ENCODE measurements at places on chromosomes 2 and 18.

- no peak for DNase-seq
Measured at GRCh38 chr2:74233648-74234047, 35.2 kb downstream of the MTHFD2 start.

- no peak for DNase-seq
Measured at GRCh38 chr2:31535768-31536167, 45.0 kb downstream of the SRD5A2 start.

DNA sequence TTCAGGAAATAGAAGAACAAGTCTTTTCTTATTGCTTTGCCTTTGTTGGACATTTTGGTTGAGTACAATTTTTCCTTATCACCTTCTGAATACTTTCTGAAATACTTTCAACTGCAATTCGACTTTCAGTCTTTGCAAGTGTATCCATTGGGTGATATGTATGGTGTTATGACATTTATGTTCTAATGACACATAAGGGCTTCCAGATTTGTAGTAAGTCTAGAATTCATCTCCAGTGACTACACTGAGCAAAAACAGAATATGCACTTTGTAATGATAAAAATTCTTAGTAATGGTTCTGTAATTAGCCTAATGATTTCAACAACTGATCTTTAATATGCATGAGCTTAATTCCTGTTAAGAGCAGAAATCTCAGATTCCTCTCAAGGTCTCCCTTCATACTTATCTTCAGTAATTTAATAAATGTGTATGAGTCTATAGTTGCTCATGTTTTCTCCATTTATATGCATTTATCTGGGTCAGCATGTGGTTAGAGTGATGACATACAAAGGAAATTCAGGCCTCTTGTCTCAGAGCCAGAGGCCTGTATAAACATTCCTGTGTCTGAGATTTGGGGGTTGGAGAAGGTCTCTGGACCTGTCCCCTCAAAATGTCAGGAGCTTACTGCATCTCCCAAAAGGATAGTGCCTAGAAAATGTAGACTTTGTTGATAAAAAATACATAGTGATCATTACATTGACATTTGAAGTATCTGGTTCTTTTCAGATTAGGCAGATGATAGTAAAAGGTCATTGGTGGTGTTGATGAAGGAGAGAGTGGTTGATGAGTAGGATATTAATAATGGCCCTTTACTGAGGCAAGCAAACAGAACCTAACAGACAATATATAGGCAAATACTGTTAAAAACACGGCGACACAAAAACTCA lies 114.9 kb downstream of the QPCT start:
- peak; percentile 20 for DNase-seq

- DNase-seq: no peak
Measured at GRCh38 chr2:230000118-230000841, 68.4 kb downstream of the SLC16A14 start.

- DNase-seq: no peak
Measured at GRCh38 chr2:201208563-201209252, 25.8 kb downstream of the CASP10 start.

GRCh38 chr2:46836295-46837111 lies 79.1 kb downstream of the MCFD2 start:
- no peak for DNase-seq

Data from CD4-positive, alpha-beta T cell treated with Interleukin-2 at 100 ng/mL for 4 hours (primary cell).